ENCODE measurements at places on chromosomes 13 and 19.
A peak's percentile ranks its signal among the peaks of the same experiment; 100 is the strongest.

DNA sequence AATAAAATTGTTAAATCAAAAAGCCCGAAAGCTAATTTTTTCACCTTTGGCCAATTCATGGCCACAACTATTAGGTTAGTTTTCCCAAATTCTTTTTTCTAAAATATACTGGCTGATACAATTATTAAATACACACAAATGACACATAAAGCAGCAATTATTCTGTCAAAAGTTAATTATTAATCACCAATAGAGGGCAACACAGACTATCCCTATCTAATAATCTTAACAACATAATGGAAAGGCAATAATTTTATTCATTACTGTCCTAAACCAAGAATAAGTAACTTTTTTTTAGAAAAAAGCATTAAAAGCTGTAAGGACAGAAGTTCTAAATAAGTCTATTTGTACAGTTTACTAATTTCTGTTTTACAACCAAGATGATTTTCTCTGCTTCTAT, 51.7 kb downstream of the KATNAL1 start:
- no peak for DNase-seq

GRCh38 chr13:63433546-63434150, 2018.0 kb upstream of the PCDH20 start:
- no peak for DNase-seq

- DNase-seq, result no peak
Observed at GRCh38 chr13:91314888-91315287, 32.6 kb upstream of the MIR17HG start.

DNA sequence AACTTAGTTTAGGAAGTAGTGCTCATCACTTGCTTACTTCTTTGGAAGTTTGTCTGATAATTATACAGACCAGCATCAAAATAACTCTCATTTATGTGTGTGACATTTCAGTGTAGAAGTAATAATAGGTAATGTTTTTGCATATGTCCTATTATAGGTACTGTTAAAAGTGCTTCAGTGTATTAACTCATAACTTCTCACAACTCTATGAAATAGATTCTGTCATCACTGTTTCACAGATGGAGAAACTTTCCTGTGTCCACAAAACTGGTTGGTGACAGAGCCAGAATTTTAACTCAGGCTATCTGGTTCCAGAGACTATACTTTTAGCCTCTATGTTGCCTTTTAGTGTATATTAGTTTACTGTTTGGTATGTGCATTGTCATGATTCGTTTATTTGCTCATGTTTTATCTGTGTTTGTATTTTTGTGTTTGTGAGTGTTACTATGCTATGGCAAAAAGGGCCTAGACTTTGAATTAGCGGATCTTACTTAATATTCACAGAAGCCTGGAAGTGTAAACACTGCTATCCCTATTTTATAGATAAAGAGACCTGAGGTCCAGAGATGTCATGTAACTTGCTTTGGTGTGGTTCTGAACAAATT, 12.7 kb downstream of the LPAR6 start:
- no peak for DNase-seq

DNA sequence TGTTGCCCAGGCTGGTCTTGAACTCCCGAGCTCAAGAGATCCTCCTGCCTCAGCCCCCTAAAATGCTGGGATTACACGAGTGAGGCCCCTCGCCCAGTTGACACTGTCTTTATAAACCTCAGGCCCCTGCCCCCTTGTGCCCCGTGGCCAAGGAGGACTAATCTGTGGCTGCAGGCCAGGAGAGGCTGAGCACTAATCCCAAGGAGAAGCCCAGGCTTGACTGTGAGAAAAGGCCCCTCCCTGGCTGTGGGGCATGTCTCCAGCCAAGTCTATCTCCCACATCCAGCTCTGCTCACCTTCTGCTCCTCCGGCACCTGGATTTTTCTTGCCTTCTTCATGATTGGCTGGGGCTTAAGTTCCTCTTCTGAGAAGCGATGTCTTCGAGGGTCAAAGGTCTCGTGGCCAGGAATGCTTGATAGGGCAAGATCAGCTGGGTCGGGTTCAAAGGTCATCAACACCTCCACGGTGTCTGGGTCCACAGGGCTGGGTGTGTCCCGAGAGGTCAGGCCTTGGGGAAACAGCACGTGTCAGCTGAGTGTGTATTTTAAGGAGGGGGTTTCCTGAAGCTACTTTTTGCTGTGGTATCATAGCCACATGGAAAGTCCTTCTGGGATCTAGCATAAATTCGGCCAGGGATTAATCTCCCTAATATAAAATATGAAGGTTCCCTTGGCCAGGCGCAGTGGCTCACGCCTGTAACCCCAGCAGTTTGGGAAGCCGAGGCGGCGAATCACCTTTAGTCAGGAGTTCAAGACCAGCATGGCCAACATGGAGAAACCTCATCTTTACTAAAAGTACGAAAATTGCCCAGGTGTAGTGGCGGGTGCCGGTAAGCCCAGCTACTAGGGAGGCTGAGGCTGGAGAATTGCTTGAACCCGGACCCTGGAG, 3.8 kb downstream of the DBP start:
- no peak for DNase-seq

GRCh38 chr13:28719227-28720055, 671 bp upstream of the SLC46A3 start:
- DNase-seq, result no peak

DNA sequence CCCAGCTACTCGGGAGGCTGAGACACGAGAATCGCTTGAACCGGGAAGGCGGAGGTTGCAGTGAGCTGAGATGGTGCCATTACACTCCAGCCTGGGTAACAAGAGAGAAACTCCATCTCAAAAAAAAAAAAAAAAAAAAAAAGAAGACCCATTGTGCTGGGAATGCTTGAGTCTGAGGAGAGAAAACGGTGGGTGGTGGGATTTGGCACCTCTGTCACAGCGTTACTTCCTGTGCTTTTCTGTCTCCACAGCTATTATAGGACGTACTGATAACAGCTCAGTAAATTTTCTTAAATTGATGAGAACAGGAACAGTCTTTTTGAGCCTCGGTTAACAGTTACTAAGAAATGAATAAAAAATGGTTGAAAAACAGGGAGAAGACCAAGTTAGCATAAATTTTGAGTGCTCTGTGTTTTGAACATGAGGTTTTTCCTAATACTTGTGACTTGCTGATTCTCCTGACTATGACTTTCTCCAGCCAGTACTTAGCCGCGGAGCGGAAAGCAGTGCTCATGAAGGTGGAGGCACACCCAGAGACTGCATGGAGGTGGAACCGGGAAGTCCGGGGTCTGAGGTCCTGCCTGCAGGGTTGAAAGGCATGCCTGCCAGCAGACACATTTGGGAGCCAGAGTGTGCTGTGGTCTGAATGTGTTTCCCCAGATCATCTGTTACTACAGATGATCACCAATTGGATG, 55.3 kb upstream of the TEX29 start:
- no peak for DNase-seq

DNA sequence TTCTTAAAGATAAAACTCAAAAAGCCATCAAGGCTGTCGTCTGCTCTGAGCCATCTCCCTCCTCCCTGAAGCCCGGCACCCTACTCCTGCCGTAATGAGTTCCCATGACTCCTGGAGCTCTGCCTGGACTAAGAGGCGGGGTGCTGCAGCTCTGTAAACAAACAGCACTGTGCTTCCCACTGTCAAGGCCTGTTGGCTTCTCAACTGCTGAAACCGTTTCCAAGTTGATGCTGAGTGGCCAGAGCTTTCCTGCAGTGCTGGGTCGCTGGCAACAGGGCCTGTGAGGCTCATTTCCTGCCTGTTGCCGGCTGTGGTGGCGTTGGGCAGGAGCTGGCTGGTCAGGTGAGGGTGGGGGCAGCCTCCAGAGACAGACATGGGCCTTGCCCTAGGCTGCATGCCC, 26.7 kb upstream of the ISYNA1 start:
- DNase-seq, result no peak

DNA sequence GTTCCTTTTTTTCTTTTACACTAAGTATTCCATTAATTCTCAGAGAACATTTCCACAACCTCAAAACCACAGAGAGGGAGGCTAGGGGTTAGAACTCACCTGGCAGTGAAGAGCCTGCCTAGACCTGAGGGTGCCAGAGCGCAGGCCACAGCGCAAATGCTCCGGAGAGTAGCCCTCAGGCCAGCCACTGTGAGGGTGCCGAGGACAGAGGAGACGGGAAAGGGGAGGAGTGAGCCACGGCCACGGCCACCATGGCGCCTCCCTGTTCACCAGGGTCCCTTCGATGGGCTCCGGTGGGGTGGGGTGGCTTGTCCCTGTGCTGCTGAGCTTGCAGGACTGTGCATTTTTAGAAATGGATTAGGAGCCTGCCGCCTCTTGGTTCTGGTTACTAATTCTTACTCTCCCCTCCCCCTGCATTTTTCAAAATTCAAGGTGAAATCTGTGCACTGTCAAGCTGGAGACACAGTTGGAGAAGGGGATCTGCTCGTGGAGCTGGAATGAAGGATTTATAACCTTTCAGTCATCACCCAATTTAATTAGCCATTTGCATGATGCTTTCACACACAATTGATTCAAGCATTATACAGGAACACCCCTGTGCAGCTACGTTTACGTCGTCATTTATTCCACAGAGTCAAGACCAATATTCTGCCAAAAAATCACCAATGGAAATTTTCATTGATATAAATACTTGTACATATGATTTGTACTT, 58.8 kb downstream of the GGACT start:
- no peak for DNase-seq

DNA sequence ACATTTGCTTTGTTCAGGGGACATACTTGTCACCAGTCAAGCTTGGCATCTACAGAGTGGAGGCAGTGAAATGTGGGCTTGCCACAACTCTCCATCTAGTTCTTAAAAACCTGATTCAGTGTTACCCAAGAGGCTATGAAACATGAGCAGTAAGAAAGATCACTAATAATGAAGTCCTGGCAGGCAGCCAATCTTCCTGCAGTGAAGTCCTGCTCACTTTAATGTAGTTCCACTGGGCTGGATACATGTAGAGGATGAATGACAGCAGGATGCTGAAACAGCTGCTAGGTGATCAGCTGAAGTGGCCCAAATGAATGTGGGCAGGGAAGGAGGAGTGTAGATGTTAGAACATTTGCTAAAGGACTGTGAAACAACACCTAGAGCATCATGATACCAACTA, 1213.1 kb downstream of the OLFM4 start:
- no peak for DNase-seq

GRCh38 chr19:5787409-5788182, 3.0 kb upstream of the PRR22 start:
- no peak for DNase-seq

- DNase-seq, result peak; percentile 11
Observed at GRCh38 chr13:77698201-77699058, 943 bp downstream of the SLAIN1 start.

- no peak for DNase-seq
Observed at GRCh38 chr13:45361596-45362206, 20.7 kb upstream of the TPT1 start.

- DNase-seq, result no peak
Observed at GRCh38 chr13:73177916-73178565, 119.2 kb downstream of the KLF5 start.

DNA sequence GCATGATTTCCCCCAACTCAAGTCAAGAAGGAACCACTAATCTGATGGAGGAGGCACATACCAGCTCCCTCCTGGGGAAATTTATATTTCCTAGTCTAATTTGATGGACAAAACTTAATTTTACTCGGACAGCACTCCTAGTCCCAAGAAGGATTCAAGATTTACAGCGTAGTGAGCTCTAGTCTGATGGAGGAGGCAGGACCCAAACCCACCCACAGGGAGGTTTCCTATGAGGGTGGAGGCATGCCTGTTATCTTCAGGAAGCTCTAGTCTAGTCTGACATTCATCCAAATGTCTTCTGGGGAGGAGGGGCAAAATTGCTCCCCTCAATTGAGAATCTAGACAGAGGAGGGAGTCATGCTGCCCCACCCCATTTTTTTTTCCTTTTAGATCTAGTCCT, 10.4 kb upstream of the BCL3 start:
- DNase-seq, result no peak

- DNase-seq, result no peak
Observed at GRCh38 chr19:38944981-38945506, 14.3 kb downstream of the MRPS12 start.

DNA sequence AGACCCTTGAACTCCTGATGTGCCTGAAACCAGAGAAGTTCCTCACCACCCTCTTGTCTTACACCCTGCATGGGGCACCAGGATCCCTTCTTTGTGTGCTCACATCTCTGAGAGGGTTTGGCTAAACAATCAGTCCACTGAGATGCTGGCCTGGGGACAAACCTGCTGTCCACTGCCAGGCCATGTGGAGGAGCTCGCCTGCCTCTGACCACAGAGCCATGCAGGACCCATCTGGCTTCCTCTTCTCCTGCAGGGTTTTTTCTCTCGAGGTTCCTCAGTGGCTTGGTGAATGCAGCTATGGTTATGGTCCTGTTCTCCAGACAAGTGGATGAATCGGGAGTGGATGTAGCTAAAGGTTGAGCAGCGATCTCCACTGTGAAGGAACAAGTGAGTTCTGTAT, 49.1 kb upstream of the MEDAG start:
- no peak for DNase-seq

DNA sequence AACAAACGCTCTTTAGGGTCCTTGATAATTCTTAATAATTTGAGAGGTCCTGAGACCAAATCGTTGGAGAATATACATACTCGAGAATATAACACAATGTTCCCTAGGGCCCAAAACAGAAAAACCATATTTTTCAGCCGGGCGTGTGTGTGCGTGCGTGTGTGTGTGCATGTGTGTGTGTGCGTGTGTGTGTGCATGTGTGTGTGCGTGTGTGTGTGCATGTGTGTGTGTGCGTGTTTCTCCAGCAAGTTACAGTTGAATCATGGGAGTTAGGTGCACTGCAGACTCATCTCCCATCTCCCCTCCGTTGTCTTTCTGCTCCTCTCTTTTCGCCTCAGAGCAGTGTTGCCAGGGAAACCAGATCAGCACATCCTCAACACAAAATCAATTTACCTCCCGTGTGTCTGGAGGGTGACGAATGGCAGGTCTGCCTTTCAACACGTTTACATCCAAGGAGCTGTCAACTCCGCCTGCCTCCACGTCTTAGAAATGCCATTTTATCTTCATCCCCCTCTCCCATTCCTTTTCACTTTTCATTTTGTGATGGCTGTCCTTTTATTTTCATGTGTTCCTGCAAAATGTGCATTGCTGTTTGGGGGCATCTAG, 8.3 kb upstream of the PNMA8B start:
- no peak for DNase-seq

DNA sequence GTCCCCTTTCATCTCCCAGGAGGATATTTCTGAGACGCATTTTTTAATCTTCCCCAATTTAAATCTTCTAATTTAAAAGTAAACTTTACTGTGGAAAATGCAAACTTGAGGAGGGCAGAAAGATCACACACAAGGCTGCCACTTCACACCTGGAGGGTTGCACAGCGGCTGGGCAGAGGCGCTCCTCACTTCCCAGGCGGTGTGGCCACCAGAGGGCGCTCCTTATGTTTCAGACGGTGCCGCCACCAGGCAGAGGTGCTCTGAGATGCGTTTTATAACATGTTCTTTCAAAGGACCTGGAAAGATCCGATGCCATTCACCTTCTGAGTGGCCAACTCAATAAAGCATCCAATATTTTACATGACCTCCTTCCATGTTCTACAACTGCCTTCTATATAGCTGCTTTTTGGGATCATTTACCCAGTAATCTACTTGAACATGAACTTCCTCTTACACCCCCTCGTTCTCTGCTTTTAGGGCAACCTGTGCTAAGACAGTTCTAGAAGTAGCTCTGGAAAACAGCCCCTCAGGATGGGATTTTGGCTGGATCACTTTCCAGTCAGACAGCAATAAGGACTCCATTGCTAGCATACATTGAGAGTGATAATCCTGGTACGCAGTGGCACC, 14.8 kb upstream of the MTUS2 start:
- DNase-seq, result no peak
